Daoy (cell line): ENCODE measurements at places on chromosomes 1 and 21. TPM values are rescaled to one million over a fixed set of nuclear protein-coding genes. Genes with fewer than 3 reads are reported as not detected.

TSPAN2 gene
- 11.7 and 14.9 TPM in 2 replicates for total RNA-seq

CACHD1 gene
- 5.3 and 7.1 TPM in 2 replicates for total RNA-seq

OR2T11 gene
- total RNA-seq: not detected in 2 replicates

ALX3 gene
- not detected in 2 replicates for total RNA-seq

S100A8 gene
- total RNA-seq: not detected in 2 replicates

IVL gene
- total RNA-seq: 0.06 TPM in 1 of 2 replicates, not detected in the other

KRTAP6-1 gene
- total RNA-seq: not detected in 2 replicates

BGLAP gene
- 0.17 TPM in 1 of 2 replicates, not detected in the other for total RNA-seq

PLA2G2C gene
- total RNA-seq: not detected in 2 replicates

SH2D1B gene
- total RNA-seq: 0.06 and 1.1 TPM in 2 replicates

ZBTB8A gene
- 3.2 and 6.2 TPM in 2 replicates for total RNA-seq

CFHR5 gene
- total RNA-seq: not detected in 2 replicates

ZSWIM5 gene
- 1.4 and 1.8 TPM in 2 replicates for total RNA-seq

RGS7 gene
- 0.27 and 0.74 TPM in 2 replicates for total RNA-seq

LRRC3 gene
- total RNA-seq: 0.06 and 0.17 TPM in 2 replicates

LGALS8 gene
- total RNA-seq: 89.3 and 97.9 TPM in 2 replicates

PTTG1IP gene
- total RNA-seq: 321 and 333 TPM in 2 replicates

LHX8 gene
- total RNA-seq: 0.46 TPM in 1 of 2 replicates, not detected in the other

MAGI3 gene
- 12.6 and 13.5 TPM in 2 replicates for total RNA-seq
